ENCODE measurements at places on chromosomes 4 and X.

DNA sequence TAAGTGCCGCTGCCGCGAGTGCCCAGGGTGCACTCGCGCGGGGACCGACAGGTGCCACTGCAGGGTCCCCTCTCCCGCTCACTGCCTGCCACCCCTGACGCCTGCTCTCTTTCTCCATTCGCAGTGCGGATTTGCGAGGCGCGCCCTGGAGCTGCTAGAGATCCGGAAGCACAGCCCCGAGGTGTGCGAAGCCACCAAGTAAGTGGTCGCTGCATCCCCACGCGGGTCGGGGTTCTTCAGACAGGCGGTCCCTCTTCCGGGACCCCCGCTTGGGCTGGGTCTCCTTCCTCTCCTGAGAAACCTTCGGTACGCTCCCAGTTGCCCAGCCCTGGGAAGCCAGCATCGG lies 547 bp downstream of the GUCY1A1 start:
- peak; percentile 43 for DNase-seq

- DNase-seq = no peak
Observed at GRCh38 chr4:3701736-3702560, 64.2 kb upstream of the ADRA2C start.

DNA sequence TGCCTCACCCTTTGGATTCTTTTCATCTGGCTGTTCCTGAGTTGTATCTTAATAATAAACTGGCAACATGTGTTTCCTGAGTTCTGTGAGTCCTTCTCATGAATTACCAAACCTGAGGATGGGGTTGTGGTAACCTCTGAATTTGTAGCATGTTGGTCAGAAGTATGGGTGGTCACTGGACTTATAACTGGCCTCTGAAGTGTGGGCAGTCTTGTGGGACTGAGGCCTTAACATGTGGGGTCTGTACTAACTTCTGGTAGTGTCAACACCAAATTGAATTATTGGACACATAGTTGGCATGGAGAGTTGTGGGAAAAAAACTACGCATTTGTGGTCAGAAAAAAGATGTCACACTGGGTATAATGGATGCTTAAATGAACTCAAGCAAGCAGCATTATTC lies 45.0 kb upstream of the TNIP3 start:
- no peak for DNase-seq

- DNase-seq = no peak
Observed at GRCh38 chrX:48617542-48618340, 20.4 kb downstream of the WDR13 start.

DNA sequence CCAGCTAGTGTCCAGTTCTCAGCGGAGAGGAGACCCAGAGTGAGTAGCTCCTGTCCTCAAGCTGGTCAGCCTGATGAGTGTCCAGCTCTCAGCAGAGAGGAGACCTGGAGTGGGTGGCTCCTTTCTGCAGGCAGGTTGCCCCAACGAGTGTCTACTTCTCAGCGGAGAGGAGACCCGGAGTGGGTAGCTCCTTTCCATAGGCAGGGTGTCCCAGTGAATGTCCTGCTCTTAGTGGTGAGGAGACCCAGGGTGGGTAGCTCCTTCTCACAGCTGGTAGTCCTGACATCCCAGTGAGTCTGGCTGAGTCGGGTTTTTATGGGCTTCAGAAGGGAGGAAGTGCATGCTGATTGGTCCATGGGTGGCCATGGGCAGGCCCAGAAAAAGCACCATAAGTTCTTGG lies 55.7 kb upstream of the NUDT6 start:
- no peak for DNase-seq

GRCh38 chrX:133454491-133454914 lies 39.2 kb upstream of the GPC4 start:
- DNase-seq = no peak

GRCh38 chrX:17741123-17741511 lies 3.8 kb downstream of the SCML1 start:
- DNase-seq = no peak

- no peak for DNase-seq
Observed at GRCh38 chr4:113835005-113835404, 73.5 kb upstream of the CAMK2D start.

DNA sequence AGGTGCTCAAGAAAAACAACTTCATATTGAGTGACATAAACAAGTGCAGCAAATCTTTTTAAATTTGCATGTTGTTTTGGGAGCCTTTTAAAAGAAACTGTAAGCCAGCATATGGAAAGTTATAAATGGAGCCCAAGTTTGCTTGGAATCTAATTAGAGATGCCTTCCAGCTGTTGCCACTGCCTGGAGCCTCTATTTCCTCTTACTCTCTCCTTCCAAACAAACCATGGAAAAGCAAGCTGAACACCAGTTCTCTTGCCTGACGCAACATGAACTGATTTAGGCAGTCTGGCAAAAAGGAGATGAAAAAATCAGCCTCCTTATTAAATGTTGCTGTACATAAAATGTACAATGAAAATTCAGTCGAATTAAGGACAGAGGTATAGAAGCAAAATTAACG lies 21.5 kb downstream of the ARSJ start:
- DNase-seq = no peak

DNA sequence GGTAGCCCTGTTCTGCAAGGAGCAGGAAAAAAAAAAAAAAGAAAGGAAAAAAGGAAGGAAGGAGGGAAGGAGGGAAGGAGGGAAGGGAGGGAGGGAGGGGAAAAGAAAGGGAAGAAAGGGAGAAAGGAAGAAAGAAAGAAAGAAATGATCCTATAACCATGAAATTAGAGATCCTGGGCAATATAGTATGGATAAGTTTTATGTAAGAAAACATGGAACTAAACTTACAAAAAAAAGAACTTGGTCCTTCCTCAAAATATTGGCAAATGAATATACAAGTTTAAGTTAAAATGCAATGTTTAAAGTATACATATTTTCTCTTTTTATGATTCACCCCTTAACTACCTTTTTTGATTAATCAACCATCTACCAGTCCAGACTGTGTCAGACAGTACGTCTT lies 18.9 kb downstream of the BBS7 start:
- DNase-seq = no peak

DNA sequence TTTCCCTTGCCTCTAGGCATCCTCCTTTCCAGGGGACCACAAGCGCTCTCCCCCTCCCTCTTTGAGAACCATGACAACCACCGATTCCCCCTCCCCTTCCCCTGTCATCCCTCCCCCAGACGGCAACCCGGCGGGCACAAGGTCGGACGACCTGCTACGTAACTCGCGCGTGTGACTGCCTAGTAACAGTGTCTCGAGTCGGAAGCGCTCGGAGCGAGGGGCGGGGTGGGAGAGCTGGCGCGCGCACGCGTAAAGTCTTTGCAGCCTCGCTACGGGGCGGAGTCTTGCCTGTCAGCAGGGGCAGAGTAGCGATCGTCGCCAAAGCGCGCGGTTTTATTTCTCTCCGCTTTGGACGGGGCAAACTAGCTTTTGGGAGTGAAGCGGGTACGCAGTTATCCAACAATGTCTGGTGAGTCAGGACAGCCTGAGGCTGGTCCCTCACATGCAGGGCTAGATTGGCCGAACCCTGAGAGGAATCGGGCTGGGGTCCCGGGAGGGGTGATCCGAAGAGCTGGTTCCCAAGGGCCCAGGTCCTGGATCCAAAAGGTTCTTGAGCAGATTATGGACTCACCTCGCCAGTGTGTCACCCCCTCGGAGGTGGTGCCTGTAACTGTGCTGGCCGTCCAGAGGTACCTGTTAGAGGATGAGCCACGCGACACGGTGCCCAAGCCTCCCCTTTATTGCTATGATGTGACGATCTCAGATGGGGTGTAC lies at the start of gene RADX:
Gene RADX (plus strand): TSS at position 300 of the 714 bp plus-strand sequence. CDS start 103 bp downstream, at position 403.
- DNase-seq = peak; percentile 65

- DNase-seq = no peak
Observed at GRCh38 chr4:53013873-53014775, 152.0 kb downstream of the RASL11B start.

DNA sequence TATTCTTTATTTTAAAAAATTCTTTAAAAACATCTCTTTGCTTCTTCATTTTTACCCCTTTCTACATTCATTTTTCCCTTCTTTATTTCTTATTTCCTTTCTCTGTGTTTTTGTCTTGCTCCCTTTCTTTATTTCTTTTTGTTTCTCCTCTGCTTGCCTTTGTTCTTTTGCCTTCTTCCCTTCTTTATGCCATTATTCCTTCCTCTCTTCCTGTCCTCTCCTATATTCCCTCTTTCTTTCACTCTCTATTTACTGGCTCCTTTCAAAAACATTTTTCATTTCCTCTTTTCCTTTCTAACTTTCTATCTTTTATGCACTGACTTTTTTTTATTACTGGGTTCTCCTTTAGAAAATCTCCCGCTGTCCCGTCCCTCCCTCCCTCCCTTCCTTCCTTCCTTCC lies 102.2 kb downstream of the RBMX2 start:
- no peak for DNase-seq

DNA sequence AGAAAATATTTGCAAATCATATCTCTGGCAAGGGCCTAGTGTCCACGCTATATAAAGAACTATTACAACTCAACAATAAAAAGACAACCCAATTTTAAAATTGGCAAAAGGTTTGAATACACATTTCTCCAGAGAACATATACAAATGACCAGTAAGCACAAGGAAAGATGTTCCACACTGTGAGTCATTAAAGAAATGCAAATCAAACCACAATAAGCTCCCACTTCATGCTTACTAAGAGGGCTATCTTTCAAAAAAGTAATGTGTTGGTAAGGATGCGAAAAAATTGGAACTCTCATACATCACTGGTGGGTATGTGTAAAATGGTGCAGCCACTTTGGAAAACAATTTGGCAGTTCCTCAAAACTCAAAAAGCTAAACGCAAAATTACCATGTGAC lies 884.0 kb upstream of the INTU start:
- no peak for DNase-seq

DNA sequence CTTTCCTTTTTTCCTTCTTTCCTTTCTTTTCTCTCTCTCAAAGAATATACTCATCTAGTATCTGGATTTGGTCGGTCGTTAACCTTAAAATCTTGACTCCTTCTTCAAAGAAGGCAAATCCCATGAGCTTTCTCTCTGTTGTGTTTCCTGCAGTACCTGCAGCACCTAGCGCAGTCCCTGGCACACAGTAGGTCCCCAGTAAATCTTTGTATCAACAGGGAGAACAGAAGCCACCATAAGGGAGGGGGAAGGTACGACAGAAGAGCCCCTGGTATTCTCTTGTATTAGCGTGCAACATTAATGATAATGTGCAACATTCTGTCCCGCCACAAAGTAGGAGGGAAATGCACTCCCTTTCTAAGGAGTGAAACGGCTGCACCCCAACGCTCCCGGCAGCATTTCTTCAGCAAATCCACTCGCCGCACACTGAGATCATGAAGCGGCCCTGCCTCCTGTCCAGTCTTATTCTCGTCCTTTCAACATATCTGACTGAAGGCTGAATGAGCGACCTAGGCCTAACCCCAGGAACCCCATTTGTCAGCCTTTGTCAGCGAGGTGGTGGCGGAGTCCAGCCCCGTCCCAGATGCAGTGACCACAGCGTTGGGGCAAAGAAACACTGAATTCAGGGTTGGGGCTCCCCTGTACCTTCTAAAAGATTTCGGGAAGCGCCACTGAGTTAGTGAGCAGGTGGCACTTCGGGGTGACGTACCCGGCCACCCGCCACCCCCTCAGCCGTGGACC lies 133.7 kb downstream of the AMELX start:
- DNase-seq = no peak

- DNase-seq = no peak
Observed at GRCh38 chr4:145825255-145825654, 113.4 kb downstream of the ZNF827 start.

DNA sequence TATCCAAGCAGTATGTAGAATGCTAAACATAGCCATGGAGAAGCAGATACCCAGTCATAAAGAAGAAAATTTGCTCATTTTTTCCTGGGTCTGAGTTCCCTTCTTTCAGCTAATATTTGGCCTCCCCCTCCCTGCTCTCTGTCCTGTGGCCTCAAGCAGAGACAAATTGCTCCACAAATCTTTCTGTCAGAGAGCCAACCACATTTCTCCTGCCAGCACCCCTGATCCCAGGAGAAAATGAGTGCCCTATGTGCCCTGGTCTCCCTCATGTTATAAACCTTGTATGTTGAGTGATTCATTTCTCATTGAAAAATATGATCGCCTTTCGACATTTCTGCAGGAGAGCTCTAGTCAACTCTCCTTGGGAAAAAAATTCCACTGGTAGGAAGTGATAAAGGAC lies 82.0 kb downstream of the TMEM156 start:
- no peak for DNase-seq

DNA sequence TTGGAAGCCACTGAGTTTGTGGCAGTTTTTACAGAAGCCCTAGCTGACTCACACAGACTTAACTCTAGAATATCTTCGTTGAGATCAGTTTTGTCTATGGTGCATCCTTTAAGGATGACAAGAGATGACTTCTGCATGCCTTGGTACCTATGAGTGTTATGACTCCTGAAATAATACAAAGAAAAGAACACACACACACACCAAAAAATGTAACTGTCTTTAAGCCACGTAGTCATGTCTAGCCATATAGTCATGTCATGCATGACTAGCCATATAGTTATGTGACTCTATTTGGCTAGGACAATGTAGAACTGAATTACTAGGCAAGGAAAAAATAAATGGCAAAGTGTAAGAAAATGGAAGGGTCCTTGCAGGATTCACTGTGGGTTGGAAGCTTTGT lies 447.8 kb downstream of the NLGN4X start:
- DNase-seq = no peak

- DNase-seq = no peak
Observed at GRCh38 chrX:69027181-69028005, 137.9 kb downstream of the PJA1 start.

DNA sequence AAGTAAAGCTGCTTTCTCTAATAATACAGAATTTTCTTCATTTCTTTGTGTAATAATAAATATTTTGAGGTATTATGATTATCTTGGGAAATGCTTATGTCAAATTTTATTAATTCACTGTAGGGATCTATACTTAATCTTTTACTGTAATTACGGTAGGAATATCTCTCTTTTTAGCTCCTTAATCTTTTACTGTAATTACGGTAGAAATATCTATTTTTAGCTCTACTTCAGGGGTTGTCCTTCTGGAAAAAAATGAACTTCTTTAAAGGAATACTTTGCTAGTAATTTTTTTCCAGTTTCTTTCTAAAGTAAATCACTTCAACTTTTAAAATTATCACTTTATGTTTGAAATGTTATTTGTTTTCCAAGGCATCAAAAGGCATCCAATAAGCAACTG lies 2229.4 kb upstream of the AGA start:
- DNase-seq = no peak

GRCh38 chrX:68686097-68686977 lies 38.9 kb downstream of the STARD8 start:
- DNase-seq = peak; percentile 48

DNA sequence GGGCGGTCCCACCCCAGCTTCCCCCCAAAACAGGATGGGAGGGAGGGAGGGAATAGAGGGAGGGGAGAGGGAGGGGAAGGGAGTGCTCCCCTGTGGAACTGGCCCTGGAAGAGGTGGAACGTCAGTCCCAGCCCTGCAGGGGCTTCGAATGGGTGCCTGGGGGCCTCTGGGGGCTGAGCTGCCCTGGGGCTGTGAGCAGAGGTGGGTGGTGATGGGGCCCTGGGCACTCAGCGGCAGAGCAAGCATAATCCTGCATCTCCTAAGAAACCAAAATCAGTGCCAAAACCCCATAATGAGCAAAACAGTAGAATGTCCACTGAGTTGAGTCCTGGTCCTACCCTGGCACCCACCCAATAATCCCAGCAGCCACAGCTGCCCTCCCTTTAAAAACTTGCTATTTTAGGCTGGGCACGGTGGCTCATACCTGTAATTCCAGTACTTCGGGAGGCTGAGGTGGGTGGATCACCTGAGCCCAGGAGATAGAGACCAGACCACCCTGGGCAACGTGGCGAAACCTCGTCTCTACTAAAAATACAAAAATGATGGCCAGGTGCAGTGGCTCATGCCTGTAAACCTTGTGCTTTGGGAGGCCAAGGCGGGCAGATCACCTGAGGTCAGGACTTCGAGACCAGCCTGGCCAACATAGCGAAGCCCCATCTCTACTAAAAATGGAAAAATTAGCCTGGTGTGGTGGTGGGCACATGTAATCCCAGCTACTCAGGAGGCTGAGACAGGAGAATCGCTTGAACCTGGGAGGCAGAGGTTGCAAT lies 11.1 kb downstream of the DOK7 start:
- no peak for DNase-seq

All from PC-9 (cell line).